Activated T-cell treated with anti-CD3 and anti-CD28 coated beads for 1 hour (primary cell): ENCODE measurements at places on chromosomes 5 and 9.

GRCh38 chr5:92927291-92927778 lies 653.7 kb downstream of the NR2F1-AS1 start:
- no peak for DNase-seq

GRCh38 chr5:89703817-89704216 lies 705.7 kb downstream of the CETN3 start:
- no peak for DNase-seq

GRCh38 chr5:178208540-178209227 lies 4.4 kb downstream of the HNRNPAB start:
- no peak for DNase-seq

- no peak for DNase-seq
These were observed 10.8 kb downstream of the ZNF618 start for GRCh38 chr9:113886933-113887332.

- no peak for DNase-seq
These were observed 131.3 kb downstream of the GNA14 start for GRCh38 chr9:77516781-77517180.

- no peak for DNase-seq
These were observed 111.3 kb upstream of the GNA14 start for GRCh38 chr9:77759391-77759790.

DNA sequence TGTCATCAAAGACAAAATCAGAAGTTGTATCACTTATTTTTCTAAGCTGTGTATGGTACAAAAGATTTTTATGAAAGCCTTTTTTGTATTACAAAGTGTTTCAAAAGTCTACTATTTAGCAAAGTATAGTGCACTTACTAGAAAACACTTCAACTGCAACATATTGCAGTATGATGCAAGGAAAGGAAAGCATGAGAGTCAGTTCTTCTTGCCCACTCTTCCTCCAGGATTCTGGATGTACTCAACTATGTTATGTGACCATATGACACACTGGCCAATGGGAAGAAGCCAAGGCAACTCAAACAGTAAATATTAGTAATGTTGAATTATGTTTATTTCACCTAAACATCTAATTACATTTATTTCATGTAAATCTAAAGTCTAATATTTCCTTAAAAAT lies 49.5 kb upstream of the TYRP1 start:
- no peak for DNase-seq

DNA sequence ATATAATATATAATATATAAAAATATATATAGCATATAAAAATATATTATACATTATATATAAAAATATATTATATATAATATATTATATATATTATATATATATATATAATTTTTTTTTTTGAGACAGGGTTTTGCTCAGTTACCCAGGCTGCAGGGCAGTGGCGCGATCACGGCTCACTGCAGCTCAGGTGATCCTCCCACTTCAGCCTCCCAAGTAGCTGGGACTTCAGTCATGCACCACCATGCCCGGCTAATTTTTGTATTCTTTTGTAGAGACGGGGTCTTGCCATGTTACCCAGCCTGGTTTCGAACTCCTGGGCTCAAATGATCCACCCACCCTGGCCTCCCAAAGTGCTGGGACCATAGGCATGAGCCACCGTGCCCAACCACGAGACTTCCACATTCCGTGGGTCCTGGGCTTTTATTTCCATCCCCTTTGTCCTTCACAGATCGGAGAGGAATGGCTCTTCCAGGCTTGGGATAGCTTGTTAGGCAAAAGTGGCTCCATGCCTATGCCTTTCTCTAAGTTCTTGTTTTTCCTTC lies 62.0 kb upstream of the IER5L start:
- DNase-seq, result no peak

DNA sequence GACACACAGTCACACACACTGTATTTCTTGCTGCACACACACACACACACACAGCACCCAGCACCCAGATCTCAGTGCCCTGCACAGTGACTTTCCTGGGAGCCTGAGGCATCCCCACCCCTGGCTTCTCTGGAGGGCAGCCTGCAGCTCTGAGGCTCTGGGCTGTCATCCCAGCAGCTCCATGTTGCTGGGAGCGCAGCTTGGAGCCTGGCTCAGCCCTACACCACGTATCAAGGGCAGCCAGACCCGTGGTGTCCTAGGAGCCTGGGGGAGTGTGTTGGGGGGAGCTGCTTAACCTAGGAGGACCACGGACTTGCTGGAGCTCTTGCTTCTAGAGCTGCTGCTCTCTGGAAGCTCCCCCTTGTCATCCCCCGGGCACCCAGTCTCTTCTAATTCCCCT lies 5.2 kb downstream of the IER5L start:
- DNase-seq, result no peak

DNA sequence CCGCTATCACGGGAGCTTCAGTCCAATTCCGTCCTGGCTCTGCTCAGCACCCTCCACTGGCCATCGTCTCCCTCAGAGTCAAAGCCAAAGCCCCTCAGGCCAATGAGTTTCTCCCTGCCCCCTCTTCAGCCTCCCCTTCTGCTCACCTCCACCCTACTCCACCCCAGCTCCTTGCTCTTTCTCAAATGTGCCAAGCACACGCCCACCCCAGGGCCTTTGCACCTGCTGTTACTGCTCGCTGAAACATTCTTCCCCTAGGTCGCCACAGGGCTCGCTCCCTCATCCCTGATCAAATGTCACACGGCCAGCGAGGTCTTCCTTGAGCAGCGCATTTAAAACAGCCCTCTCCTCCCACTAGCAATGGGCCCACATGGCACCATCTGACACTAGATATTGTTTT lies 6.3 kb upstream of the ENG start:
- DNase-seq, result no peak

- DNase-seq, result no peak
These were observed 81.7 kb upstream of the SMC5 start for GRCh38 chr9:70177121-70177520.

- DNase-seq, result no peak
These were observed 20.2 kb downstream of the ORM2 start for GRCh38 chr9:114349713-114350480.

GRCh38 chr5:3605298-3606010 lies 9.8 kb downstream of the IRX1 start:
- no peak for DNase-seq

DNA sequence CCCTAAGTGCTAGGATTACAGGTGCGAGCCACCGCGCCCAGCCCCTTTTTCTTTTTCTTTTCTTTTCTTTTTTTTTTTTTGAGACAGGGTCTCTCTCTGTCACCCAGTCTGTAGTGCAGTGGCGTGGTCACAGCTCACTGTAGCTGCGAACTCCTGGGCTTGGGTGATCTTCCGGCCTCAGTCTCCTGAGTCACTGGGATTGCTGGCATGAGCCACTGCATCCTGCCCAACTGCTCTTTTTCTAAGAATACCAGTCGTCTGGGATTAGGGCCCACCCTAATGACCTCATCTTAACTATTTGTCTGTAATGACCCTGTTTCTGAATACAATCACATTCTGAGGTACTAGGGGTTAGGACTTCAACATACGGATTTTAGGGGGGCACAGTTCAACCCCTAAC lies 34.1 kb upstream of the NANS start:
- DNase-seq, result no peak

- DNase-seq, result no peak
These were observed 90.6 kb downstream of the PHF2 start for GRCh38 chr9:93667006-93667405.

GRCh38 chr9:105405514-105406131 lies 42.2 kb upstream of the FSD1L start:
- DNase-seq, result no peak

DNA sequence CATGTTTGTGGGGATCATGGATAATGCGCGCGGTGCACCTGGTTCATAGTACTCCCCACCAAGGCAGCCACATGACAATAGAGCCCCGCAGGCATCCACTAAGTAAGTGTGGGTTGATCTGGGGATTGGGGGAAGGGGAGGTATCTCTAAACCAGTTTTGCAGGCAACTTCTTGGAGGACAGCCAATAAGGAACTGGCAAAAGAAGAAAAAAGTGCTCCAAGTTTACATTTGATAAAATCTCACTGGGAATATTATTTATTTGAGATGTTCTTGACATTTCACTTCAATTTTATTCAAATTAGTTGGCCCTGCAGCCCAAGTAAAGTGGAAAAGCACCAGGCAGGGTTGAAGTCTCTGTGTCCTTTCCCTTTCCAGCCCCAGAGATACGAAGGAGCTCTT lies 8.5 kb downstream of the FBP1 start:
- no peak for DNase-seq

DNA sequence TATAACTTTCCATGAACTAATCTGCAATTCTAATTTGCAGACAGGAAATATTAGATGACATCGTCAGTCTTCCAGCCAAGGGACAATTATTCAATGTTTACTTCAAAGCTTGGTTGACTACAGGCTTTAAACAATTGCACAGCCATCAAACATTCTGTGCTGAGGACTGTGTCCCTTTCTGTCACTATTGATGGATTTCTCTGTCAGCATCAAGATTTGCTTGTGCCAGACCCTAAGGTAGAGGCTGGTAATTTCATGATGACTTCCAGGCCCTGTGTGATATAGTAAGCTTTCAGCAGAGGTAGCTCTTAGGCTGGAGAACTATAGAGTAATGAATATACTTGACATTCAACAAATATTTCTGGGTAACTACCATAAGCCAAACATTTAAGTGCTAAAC lies 229.3 kb upstream of the ACTBL2 start:
- DNase-seq, result no peak

- DNase-seq, result no peak
These were observed 3.6 kb downstream of the HTR1A start for GRCh38 chr5:63958654-63959053.

DNA sequence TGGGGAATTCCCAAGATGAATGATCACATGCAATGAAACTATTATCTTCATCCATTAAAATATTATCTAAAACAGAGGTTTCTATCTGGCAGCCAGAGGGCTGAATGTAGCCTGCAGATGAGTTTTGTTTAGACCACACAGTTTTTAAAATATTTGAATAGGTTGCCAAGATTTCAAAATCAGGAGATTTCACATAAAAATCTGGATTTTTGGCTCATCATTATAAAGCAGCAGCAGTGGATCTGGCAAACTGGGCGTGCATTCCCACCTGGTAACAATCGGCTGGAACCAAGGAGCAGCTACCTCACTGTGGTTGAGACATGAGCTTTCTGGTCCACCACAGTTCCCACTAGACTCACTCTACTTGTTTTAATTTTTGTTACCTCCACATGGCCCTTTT lies 155.1 kb downstream of the BNC2 start:
- DNase-seq, result no peak

DNA sequence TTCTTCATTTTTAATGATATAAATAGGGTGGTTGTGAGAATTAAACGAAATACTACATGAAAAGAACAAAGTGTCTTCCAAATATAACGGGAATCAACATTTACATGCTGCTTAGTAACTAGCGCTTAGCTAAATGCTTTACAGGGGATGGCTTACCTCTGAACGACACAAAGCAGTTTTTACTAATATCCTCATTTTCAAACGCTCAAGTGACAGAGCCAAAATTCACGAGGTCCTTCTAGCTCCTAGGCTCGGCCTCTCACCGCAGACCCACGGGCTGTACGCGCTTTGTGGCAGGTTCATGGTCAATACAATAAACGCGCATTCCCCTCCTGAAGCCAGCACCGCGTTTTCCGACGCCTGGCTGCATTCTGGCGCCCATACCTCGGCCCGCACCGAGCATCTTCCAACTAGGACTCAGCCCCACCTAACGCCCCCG lies 442 bp downstream of the ZNF510 start:
- no peak for DNase-seq

GRCh38 chr9:14240537-14240936 lies 73.4 kb downstream of the NFIB start:
- DNase-seq, result no peak

GRCh38 chr5:127667926-127668325 lies 19.0 kb downstream of the CTXN3 start:
- no peak for DNase-seq

GRCh38 chr5:150764530-150764929 lies 5.7 kb upstream of the DCTN4 start:
- no peak for DNase-seq

- no peak for DNase-seq
These were observed 50.9 kb downstream of the EXD3 start for GRCh38 chr9:137371946-137372651.

DNA sequence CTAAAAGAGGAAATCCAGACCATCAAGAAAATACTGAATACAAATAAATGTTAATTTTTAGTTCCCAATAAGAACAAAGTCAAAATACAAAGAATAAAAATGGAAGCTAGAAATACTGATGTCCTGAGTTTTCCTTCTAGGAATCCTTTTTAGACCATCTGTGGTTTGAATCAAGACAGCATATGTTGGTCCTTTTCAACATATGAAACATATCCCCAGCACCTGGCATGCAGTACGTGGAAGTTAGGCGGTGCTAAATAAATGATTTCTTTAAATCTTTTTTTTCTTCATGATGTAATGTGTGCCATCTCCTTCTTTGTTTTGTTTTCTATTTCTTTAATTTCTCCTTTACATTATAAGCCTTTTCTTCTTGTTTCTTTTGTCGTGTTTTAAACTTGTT lies 34.0 kb downstream of the KIAA1958 start:
- no peak for DNase-seq

DNA sequence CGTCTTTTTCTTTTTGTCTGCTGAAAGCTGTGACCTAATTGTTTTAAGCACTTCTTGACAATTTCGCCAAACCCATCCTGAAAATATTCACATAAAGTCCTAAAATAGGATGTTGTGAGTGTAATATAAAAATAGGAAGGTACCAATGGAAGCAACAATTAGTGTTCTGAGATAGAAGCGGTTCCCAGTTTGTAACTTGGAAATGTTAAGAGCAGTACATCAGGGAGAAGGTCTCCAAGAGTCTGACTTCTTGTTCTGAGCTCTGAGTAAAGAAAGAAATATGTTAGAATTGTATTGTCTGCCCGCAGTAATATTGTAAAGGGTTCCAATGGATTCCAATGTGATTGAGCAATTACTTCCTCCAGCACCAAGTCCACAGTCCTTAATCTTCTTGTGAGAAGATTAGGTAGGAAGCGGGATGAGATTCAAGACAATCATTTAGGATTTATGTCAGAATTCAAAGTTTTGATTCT lies 3.9 kb downstream of the VCAN start:
- DNase-seq, result no peak

DNA sequence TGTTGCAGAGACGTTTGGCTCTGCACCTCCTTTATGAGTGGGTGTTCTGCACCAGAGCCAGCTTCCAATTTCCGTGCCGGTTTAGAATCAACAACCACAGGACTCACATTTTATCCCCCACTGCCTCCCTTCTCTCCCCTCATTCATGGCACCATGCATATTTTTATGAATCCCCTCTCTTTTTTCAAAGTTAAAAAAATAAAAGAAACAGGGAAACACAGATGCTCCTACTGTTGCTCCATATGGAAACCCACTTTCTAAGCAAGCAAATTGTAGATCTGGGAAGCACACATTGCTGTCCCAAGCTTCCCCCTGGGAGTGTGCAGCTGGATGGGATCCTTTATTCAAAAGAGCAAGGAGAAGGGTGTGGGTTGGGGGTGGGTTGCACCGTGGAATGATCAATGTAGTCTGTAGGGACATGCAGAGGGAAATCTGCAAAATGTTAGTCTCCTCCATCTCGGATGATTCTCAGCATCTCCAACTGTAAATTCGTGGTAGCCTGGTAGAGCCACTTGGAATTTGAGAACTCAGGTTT lies 410.0 kb upstream of the ADAMTSL1 start:
- DNase-seq, result no peak
